ENCODE measurements at places on chromosomes 4 and X.

GRCh38 chr4:76001700-76002099, 5.6 kb downstream of the CXCL9 start:
- no peak for DNase-seq

DNA sequence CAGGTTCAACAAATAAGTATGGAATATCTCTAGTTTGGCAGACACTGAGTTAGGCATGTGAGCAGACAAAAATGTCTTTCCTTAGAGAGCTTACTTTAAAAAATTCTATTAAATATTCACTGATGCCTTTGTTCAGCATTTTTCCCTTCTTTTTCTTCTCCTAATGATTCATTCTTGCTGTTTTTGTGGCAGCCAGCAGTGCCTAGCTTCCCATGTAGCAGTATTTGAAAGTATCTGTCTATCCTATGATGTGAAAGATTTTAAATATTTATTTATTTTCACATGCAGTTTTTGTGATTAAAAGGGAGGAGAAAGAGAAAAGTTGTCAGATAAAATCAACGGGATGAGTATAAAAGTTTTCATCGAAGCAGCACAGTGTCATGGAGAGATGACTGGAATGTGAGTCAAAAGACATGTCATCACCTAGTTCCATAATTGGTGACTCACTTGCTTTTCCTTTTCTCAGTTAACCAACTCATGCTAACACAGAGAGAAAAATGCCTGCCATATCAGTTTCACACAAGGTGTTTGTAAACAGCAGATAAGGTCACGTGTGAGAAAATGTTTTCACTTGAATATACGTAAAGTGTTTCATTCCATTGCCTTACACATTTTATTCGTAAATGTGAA, 69.8 kb downstream of the BMPR1B start:
- DNase-seq, result no peak

GRCh38 chrX:119236623-119237561, 807 bp downstream of the PGRMC1 start:
- peak; percentile 35 for DNase-seq

DNA sequence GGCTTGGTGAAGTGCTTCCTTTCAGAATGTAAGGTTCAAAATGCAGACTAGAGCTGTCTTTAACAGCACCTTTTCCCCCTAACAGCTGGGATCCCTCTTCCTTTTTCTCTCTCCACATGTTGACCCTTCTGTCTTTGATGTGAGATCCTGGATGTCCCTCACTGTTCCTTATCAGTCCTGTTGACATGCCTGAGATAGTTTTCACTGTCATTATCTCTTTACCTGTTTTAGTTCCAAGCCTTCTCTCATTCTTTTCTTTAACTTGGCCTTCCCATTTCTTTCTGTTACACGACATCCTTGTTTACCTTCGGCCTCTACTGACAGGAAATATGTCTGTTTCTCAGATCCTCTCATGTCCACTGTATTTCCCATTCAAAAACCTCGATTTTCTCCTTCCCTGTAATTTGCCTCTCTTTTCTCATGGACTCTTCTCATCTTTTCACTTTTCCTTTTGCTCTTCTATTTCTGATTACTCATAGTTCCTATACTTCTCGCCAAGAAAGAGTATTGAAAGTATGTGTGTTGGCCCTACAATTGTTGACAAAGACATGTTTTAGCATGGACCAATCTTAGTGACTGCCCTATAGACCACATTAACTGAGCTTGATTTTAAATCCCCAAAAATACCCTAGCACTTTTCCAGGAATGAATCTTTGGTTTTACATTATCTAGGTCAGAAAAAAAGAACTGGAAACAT, 1.2 kb upstream of the SOWAHB start:
- no peak for DNase-seq

DNA sequence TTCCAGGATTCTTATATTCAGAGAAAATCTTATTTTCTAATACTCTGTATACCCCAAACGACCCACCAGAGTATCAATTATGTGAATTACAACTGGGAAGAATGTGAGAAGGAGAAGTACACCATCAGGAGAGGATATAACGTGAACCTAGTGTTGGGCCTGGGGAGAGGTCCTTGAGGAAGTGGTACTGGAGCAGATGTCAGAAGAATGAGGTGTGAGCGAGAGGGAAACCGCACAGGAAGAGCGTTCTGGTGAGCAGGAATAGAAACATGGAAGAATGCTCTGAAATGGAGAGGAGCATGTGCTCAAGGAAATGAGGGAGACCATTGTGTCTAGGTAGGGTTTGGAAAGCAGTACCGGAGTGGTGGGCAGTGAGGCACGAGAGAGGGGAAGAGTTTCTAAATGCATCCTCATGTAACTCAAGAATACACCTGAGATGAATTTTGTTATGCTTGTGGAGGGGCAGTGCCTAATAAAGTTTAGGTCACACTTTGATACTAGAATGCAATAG, 151.6 kb downstream of the GRID2 start:
- DNase-seq, result no peak

DNA sequence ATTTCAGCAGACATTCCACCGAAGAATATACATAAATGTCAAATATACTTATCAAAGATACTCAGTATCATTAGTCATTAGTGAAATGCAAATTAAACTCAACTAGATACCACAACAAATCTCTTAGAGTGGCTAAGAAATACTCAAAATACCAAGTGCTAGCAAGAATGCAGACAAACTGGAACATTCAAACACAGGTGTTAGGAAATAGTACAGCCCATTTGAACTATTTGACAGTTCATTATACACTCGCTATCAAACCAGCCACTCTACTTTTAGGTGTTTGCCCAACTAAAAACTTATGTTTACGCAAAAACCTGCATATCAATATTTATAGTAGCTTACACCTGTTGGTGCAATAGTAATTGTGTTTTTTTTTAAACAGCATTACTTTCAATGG, 8.8 kb downstream of the ADAM29 start:
- DNase-seq, result no peak

DNA sequence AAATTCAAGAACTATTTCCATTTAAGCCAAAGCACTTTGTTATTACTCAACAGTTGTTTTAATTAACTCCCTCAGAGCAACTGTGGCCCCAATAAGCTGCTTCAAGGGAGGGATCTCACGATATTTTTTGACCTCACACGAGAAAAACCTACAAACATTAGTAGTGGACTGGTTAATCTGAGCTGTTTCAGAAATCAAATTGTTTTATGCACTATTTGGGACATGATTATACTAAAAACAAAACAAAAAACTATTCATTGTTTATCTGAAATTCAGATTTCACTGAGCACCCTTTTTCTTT, 74.3 kb downstream of the DCHS2 start:
- no peak for DNase-seq

GRCh38 chrX:130336531-130336930, 3.2 kb upstream of the SLC25A14 start:
- DNase-seq, result no peak

DNA sequence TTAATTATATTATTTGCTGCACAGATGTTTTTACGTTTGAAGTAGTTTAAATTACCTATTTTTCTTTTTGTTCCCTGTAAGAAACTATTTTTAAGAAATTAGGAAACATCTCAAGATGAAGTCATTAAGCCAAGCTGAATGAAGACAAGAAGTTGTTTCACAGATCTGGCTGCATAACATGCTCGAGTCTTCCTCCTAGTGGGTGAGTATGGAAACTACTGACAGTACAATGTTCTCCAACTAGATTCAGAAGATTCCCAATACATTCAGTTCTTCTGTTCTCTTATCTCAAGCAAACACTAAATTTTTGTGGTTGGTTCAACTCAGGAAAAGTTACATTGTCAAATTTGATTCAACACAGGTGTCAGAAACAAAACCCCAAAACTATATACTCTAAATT, 256.8 kb upstream of the VCX start:
- no peak for DNase-seq

GRCh38 chr4:75126058-75126457, 193.1 kb downstream of the PARM1 start:
- DNase-seq, result no peak

DNA sequence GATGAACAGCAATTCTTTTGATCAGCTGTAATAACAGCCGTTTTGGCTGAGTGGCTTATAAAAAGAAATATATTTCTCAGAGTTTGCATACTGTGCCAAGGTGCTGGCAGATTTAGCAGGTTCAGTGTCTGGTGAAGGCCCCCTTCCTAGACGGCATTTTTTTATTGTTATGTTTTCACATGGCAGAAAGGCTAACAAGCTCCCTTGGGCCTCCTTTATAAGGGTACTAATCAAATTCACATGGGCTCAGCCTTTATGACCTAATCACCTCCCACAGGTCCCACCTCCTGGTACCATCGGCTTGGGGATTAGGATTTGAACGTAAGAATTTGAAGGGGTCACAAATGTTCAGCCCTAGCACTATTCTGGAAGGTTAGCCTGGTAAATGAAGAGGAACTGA, 431.9 kb downstream of the SPOCK3 start:
- DNase-seq, result no peak

DNA sequence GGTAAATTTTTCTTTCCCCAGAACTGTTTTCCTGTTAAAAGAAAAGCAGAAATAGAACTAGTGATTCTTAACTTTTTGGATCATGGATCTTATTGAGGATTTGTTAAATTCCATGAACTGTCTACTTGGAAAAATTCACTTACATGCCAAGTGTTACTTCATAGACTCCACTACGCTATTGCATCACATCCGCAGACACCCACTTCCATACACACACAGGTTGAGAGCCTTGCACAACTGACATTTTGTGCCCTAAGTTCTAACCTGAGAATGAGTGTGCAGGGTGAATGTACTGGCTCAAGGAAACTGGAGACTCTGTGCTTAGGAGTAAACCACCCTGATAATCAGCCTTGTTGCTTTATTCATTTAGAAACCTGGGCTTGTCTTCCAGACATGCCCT, 250.5 kb upstream of the EDA2R start:
- DNase-seq, result no peak

DNA sequence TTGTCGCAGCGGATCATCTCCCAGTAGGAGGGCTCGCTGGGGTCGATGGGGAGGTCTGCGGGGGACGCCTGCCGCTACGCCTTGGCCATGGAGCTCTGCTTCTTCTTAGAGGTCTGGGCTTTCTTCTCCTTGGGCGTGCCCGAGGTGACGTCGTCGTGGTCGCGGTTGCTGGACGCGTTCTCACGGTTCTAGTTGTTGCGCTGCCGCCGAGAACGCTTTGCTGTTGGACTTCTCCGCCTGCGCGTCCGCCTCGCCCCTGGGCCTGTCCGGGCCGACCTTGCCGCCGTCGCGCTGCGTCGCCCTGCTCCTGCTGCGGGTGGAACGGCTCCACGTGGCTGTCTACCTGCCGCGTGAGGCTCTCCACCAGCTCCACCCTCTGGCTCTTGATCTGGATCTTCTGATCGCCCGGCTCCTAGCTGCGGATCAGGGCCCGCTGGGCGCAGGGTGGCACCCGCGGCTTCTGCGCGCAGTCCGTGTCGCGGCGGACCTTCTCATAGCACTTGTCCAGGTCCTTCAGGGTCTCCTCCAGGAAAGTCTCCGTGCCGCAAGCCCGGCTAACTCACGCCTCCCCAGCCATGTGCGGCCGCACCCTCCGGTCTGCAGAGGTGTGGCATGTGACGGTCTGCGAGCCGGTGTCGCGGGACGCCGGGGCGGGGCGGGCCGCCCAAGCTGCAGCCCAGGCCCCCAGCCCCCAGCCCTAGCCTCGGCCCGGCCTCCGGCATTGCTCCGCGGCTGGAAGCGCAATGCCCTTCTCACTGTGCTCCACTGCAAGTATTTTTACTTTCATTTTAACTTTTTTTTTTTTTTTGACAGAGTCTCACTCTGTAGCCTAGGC, 40.5 kb upstream of the OGT start:
- DNase-seq, result peak; percentile 41

DNA sequence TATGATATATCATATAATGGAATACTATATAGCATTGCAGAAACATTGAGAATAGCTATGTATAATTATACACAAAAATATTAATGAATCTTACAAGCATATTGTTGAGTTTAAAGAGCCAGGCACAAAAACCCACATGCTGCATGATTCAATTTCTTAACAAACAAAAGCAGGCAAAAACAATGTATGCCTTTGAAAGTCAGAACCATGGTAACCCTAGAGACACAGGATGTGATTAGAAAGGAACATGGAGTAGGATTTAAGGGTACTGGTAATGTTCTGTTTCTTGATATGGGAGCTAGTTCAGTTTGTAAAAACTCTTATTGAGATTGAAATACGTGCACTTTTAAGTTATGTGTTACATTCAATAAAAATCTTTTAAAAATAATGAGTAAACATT, 21.5 kb downstream of the CXCL8 start:
- no peak for DNase-seq

DNA sequence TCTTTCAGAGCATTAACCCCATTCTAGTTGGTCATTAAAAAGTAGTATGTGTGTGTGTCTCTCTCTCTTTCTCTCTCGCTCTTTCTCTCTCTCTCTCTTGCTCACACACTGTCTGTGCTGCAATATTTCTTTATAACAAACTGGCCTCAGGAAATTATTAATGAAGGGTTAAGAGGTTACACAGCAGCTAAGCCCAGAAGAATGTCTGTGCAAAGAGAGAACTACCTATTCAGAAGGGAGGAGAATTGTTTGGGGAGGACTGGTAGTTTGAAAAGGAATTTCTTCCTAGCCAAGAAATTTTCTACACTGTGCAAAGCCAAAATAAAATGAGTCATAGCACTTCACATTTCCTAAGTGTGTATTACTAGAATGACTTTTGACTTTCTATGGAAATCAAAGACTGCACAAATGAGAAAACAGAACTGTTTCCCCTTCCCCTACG, 22.2 kb downstream of the PDGFC start:
- DNase-seq, result no peak

DNA sequence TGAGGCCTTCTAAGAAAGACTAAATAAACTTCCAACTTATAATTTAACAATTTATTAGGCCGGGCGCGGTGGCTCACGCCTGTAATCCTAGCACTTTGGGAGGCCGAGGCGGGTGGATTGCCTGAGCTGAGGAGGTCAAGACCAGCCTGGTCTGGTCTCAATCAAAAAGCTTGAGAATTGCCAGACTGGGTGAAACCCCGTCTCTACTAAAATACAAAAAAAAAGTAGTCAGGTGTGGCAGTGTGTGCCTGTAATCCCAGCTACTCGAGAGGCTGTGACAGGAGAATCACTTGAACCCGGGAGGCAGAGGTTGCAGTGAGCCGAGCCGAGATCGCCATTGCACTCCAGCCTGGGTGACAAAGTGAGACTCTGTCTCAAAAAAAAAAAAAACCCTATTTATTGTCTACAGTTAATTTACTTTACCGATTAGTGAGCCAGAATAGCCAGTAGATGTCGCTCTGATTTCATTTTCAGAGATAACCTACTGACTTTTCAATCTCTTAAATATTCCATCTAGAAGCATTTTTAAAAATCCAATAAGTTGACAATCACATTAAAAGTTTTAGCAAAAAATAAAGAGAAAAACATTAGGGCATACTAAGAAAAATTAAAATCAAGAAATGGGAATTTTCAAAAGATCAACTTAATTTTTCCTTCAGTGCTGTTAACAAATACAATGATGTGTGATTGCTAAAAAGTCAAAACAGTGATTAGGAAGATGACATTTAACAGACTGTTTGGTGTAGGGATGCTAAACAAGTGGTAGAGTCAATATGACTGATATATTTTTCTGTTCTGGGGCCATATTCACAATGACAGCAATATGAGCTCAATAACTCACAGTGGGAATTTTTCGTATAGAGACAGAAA, 4.3 kb upstream of the SHROOM3 start:
- no peak for DNase-seq
